ENCODE measurements at places on chromosomes 1 and 21.

GRCh38 chr1:20587661-20588053 lies 1.2 kb upstream of the CDA start:
- DNase-seq = no peak

GRCh38 chr1:215599418-215600074 lies 32.4 kb downstream of the KCTD3 start:
- DNase-seq = no peak

GRCh38 chr1:172642970-172643369 lies 15.9 kb upstream of the FASLG start:
- peak; percentile 8 for DNase-seq

- no peak for DNase-seq
These were observed 81.2 kb downstream of the TGFB2 start for GRCh38 chr1:218426343-218426657.

DNA sequence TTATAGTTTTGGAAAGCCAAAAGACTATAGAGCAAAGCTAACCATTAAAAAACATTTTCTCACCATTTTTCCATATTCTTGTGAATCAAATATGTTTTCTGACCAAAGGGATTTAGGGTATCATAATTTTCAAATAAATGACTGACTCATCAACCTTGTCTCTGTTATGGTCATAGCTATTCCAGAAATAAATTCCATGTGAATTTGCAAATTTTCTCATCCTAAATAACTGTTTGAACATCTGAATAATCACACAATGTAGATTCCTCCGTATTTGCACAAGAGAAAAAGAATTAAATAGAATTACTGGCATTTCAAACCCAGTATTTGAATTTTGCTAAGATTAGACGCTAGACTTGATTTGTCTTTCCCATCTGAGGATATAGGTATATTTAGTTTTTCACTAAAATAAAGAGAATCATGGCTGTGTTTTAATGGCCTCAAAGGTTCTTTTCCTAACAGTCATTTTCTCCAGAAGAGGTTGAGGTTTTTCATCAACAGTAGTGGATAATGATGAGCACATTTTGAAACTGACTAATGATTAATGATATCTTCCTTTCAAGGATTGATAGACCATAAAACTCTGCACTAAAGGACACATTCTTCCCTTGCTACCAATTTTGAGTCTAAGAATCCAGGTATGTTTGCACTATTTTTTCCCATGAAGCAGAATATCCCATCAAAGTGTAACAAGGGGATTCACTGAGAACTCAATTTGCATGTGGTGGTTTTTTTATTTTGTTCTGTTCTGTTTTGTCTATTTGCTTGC lies 9.5 kb upstream of the DUSP23 start:
- DNase-seq = no peak

DNA sequence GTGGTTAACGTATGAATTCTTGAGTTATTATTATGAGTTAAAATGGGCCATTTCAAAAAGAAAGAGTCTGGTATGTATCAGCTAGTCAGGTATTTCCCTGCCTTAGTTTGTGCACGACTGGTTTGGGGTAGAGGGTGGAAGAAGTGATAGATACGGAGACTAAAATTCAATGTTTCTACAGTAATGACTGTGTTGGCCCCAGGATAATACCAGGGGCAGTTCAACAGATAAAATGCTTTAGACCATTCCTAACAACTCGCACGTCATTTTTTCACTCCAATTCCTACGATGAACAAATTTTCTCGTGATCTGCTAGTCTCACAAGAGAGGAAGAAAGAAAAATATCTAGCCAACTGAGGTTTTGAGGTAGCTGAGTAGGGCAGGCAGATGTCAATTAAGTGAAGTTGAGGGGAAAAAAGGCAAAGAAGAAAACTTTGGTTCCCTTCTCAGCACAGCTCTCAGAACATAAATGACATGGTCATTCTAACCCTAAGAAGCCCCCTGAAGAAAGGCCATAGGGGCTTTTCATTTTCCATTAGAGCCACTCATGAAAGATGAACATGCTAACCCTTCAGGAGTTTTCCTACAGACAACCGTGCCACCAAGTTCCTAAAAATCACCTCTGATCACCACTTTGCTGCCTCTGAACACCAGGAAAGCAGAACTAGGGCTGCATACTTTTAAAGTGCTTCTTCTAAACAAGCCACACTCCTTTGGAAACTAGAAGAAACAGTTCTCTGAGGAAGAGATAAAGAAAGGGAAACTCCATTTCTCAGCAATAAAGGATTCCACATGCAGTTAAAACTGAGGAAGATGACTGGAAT lies 5.6 kb downstream of the MCOLN2 start:
- no peak for DNase-seq

- peak; percentile 59 for DNase-seq
These were observed 14.0 kb upstream of the HLCS start for GRCh38 chr21:36980280-36981048.

GRCh38 chr1:76799700-76800099 lies 67.6 kb upstream of the ST6GALNAC5 start:
- DNase-seq = peak; percentile 25

- DNase-seq = no peak
These were observed 230.8 kb downstream of the PAPPA2 start for GRCh38 chr1:176693697-176694329.

- DNase-seq = no peak
These were observed 2.0 kb downstream of the PRMT6 start for GRCh38 chr1:107058245-107059032.

GRCh38 chr21:45385549-45386050 lies 19.4 kb upstream of the COL18A1 start:
- DNase-seq = no peak

DNA sequence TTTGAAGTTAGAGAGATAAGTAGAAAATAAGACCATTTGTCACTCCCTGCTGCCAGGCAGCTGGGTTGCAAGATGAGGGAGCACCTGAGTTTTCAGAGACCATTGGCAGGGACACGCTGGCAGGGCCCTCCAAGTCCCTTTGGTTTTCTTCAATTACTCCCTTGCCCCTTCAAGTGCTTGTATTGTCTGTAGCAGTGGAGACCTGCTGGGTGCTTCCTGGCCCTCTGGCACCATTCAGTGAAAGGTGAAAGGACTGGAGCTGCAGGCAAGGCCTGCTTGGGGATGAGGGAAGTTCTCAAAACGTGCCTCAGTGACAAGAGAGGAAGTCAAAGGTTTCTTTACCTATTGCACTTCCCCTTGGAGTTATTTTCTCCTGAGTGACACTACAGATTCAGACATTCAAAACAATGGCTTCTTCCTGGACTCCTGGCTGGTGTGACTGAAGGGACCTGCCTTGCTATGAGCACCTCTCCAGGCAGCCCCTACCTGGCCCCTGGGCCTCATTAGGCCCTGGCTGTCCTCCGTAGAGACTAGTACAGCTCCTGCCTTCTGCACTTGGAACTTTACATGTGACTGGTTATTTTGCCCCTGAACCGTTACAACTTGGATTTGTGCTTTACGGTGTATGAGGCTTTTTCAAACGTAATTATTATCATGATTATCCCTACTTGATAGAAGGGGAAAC lies 100.1 kb downstream of the C1orf21 start:
- DNase-seq = no peak

DNA sequence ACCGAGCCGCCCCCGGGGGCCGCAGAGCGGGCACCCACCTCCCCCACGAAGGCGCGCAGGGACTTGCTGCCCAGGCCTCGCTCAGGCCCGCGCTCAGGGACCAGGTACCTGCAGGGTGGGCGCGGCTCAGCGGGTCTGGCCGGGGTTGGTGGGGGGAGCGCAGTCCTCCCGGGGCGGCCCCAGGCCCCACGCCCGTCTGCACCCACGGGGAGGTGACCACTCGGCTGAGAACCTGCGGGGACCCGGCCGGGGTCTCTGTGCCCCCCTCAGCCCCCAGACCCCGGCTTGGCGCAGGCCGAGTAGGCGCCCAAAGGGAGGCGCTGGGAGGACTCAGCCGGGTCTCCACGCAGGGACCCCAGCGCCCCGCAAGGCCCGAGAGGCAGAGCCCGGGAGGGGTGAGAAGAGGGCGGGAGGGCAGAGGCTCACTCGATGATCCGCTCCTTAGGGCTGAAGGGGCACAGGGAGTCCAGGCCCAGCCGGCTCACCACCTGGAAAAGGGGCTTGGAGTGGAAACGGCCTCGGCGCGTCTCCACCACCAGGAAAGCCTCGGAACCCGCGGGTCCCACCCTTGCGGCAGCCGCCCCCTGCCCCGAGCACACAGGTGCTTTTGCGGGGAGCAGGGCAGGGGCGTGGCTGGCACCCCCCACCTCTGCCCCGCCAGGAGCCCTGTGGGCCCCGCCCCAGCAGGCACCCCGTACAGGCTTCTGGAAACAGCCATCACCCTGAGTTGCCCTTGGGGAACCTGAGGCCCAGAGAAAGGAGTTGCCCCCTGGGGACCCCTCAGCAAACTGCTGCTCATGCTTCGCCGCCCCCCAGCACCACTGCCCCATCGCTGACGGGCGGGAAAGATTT lies 9.3 kb downstream of the FTCD start:
- DNase-seq = no peak

DNA sequence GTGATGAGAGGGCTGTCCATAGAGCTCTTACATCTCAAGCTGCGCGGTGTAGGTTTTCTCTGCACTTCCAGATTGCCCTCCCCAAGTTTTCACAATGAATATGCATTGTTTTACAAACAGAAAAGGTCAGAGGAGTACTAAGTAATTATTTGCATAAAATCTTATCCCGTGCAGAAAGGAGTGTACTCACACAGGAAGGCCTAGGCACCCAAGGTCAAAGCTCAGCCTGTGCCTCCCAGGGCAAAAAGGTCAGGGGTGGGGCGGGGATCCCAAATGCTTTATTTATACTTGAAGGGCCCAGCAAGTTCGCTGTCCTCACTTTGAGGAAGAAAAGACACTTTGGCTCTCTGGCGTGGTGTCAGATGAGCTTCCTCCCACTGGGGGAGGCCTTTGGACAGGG lies 10.3 kb upstream of the KCNE1 start:
- no peak for DNase-seq

DNA sequence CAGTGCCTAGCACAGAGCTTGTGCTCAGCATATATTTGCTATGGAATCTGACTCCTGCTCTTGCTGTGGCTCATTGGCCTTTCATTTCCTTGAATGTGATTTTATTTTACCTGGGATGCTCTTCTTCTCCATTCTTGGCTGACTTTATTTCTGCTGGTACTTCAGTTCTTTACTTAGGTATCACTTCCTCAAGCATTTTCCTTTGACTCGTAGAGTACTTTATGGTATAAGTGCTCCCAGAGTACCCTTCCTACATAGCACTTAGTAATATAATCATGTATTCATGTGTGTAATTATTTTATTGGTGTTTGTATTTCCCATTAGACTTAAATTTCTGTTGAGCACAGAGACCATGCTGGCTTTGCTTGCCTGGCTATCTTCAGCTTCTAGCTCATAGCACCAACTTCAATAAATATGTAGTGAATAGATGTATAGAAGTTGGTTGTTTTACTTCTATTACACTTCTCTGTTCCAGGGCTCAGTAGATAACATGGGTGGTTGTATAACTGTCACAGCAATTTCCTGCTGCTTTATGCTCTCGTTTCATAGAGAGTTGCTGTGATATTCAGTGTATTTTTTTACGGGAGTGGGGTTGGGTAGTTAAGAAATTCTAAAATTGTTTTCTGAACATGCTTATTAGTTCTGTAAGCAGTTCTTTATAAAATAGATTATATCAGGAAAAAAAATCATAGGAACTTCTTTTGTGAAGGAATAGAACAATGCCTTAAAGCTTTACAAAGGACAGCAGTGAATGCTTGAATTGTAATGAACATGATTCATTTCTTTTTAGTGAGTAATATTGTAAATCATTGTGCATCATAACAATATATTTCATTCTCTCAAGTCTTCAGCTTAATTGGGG lies 112.2 kb downstream of the NEK7 start:
- no peak for DNase-seq

DNA sequence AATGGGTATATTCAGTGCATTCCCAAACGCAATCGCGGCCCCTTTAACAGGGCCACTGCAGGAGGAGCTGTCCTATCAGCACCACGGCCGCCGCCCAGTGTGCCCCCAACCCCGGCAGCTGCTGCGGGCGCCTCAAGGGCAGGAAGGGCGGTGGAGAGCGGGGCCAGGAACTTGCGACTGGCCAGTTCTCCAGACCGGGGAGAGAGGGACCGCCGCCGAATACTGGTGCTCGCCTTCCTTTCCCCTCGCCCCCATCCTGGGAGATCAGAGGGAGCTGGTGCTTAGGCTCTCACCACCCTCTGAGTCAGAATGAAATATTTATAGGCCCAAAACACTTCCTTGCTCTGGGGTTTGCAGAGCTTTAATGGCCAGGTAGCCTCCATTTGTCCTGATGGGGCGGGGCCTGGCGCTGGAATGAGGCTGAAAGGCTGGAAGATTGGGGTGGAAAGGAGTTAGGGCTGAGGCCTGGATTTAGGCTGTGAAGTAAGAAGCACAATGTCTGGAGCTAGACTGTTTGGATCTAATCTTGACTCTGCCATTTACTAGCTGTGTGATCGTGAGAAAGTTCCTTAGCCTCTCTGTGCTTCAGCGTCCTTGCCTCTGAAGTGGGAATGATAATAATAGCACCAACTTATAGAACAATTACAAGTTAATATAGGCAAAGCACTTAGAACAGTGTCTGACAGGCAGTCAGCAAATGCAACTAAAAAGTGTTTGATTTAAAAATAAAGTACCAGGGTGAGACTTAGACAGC lies 75.5 kb downstream of the NAV1 start:
- no peak for DNase-seq

DNA sequence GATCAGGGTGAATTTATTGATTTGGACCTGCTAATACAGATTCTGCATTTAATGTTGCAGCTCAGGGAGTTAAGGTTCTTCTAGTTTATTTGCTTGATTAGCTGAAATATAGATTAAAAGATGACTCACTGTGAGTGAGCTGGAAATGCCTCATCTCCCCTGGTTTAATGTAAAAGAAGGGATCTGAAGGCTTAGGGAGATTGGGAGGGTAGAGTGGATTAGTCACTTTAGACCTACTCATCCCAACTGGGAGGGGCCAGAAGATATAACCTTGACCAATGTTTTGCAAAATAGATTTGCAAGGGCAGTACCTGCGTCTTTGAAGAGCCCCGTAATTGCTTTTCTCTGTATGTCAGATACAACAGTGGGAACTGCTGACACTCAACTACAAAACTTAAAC lies 922.8 kb upstream of the ADGRL4 start:
- DNase-seq = no peak

- no peak for DNase-seq
These were observed 49.2 kb upstream of the TEKT2 start for GRCh38 chr1:36034692-36035091.

DNA sequence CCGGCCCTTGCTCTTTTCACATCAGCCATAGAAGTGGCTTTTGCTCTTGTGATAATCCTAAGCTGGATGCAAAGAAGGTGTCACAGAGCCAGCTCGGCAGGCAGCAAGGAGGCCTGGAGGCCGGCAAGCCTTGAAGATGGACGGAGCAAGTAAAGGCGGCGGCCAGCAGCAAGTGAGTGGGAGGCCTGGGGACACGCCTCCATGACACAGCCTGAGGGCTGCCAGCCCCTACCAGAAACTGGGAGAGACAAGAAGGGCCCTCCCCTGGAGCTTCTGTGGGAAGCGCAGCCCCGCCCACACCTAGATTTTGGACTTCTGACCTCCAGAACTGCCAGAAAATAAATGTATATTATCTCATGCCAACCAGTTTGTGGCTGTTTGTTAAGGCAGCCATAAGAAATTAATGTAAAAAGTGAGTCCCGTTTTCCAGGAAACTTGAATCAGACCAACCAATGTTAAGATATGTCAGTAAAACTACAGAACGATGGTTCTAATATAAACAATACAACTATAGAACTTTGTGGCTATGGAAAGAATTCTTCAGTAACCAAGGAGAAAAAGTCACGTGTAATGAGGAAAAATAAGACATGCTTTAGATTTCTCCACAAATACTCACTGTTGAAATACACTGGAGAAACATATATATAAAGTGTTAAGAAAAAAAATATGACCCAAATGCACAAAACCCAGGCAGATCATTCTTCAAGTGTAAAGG lies 49.9 kb downstream of the BACE2 start:
- DNase-seq = no peak

- no peak for DNase-seq
These were observed 16.1 kb upstream of the LDLRAP1 start for GRCh38 chr1:25527226-25527846.

Data from NCI-H2029 treated with DMSO at 0.1 percent for 48 hours (cell line).